Smooth muscle cell of the brain vasculature (primary cell): ENCODE measurements at places on chromosomes 11 and 22.

- no peak for DNase-seq
Measured at GRCh38 chr11:116610190-116610589, 162.6 kb downstream of the BUD13 start.

- no peak for DNase-seq
Measured at GRCh38 chr11:46616551-46617133, 385 bp downstream of the HARBI1 start.

DNA sequence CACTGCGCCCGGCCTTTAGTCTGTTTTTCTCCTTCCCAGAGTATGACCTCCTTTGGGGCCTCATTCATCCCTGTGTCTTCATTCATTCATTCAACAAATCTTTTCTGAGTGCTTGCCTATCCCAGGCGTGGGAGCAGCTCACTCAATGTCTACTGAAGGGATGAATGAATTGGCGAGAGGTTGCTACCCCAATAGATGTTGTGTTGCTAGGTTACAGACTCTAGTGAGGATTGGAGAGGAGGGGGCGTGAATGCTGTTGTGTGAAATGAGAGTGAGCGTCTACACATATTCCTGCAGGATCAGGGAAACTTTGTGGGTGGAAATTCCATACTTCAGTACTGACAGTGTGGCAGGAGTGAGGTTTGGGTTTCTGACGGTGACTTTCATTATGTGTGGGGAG lies 55.5 kb upstream of the EP300 start:
- DNase-seq = no peak

GRCh38 chr11:82811369-82811768 lies 77.7 kb upstream of the FAM181B start:
- no peak for DNase-seq

DNA sequence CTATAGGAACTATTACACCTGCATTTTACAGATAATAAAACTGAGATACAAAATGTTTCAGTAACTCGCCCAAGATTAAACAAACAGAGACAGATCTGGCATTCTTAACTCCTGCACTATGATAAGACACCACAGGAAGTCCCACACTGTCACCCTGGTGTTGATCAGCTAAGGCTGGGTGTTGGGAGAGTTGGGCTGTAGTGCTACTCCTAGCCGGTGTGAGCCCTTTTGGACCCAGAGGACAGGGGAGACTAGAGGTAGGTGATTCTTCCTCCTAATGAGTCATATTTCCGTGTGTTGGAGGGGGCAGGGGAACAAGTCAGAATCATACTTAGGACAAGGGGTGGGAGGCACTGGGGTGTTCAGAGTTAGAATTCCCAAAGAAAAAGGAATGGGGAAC lies 353.2 kb upstream of the TENM4 start:
- DNase-seq = no peak
